ENCODE measurements at places on chromosomes 12 and 14.

- no peak for DNase-seq
Observed at GRCh38 chr12:103924761-103925641, 5.2 kb upstream of the HSP90B1 start.

GRCh38 chr14:23114669-23115038, 4.4 kb downstream of the CEBPE start:
- DNase-seq: no peak

DNA sequence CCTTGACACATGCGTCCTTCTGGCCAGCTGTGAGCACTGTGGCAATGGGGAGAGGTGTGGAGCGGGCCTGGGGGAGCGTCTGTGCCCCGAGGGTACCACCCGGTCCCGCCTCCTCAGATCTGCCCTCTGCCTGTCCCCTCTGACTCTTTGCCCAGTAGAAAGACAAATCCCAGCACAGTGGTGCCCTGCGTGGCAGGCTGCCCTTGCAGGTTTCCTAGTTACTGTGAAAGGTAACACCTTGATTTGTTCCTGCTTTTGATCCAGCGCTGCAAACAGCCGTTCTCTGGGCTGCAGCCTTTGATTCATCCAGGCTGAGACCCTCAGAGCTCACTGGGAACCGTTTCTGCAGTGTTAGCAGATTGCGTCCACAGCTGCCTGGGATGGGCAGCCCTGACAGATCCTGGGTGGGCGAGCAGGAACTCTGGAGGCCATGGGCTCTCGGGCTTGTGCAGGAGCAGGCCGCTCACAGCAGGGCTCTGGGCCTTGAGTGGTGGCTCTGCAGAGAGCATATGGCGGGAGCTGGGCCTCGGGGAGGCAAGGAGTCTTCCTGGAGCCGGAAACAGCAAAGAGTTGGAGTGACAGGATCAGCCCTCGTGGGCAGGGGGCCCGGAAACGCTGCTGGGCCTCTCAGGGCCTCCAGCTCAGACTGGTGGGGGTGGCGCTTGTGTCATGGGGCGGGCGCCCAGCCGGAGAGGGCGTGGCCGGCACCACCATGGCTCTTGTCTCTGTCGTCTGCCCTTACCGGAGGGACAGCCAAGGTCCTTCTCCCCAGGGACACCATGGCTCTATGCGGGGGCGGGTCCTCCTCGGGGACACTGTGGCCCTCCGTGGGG, 16.6 kb downstream of the FBRSL1 start:
- DNase-seq: peak; percentile 83

- no peak for DNase-seq
Observed at GRCh38 chr12:120999191-121000120, 16.8 kb downstream of the C12orf43 start.

DNA sequence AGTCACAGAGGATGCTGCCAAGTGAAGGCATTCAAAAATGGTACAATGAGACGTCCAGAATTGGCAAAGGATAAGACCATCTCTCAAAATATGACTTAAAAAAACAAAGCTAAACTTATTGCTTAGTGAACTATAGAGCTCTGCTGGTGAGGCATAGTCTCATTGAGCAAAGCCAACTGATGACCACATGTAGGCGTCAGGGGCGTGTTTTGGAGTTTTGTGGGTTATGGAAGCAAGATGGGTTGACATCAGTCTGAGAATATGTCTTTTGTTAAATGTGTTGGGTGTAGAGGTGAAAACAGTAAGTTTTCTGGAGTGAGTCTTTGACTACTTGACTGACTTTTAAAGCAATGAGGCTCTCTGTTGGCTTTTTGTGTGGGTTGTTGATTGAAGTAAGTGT, 47.2 kb downstream of the ATL1 start:
- no peak for DNase-seq

DNA sequence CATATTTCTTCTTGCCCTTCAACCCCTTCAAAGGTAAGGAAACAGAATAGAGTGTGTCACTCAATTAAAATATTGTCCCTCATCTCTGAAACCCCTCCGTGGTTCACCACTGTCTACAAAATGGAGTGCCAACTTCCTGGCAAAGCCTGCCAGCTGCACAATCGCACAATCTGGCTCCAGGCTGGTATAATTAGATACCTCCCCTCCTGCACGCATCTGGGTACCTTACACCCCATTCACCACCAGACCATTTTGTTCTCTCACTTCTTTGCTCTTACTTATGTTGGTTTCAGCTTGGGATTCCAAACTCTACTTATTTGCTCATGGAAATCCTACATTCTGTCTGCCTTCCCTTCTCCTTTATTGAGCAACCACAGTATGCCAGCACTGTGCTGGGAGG, 314.9 kb downstream of the NUAK1 start:
- no peak for DNase-seq

GRCh38 chr14:29271669-29272068, 505.1 kb downstream of the FOXG1 start:
- no peak for DNase-seq

DNA sequence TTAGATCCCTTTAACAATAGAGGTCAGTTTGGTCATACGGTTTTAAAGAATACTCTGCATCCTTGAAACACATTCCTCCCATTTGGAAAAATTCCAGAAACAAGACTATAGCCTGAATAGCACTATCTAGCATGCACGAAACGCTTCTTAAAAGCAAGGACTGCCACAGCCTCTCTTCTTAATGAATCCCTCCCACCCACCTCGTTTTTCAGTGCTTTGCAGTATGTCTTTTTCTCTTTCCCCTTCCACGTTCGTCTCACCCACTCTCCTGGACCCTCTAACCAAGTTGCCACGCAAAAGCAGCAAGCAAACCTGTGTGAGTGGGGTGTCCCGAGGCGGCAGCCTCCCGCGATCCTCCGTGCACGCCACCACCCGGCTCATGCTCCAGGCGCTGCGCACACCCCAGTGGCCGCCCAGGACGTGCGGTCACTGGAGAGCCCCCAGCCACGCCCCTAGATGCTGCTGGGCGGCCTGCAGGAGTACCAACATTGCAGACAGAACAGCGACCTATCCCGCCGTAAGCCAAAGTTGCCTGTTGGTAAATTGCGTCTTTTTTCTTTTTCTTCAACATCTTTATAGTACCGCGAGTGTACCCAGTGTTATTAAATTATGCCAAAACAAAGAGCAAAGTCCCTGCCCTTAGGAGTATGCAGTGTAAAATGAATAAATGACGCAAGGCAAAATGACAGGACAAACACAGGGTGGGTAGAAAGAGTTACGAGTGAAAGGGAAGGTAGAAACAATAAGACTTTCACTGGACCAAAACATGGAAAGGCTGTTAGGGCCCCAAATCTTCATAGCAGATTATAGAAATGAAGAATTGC, at the start of gene SLC38A4:
Gene SLC38A4, minus strand, starts transcription at position 407 of the 824 bp plus-strand sequence. CDS start 32,926 bp downstream, outside the sequence.
- DNase-seq: peak; percentile 54

GRCh38 chr14:67133595-67134441, 55.4 kb upstream of the GARIN2 start:
- no peak for DNase-seq

GRCh38 chr12:6538420-6539313, 4.3 kb downstream of the GAPDH start:
- peak; percentile 46 for DNase-seq

- no peak for DNase-seq
Observed at GRCh38 chr12:49515266-49515665, 23.6 kb upstream of the KCNH3 start.

DNA sequence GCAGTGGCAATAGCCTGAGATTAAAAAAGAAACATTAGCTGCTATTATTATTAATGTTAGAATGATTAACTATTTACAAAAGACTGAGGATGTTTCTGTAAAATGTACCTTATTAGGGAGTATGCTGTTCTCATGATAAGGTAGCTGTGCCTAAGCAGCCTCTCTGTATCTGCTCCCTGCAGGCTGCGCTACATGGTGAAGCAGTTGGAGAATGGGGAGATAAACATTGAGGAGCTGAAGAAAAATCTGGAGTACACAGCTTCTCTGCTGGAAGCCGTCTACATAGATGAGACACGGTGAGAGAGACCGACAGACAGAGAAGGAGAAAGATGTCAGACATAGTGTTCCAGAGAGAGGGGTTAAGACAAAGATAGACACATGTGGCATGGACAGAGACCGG, 17.4 kb downstream of the PDE1B start:
- DNase-seq: no peak

GRCh38 chr14:91317381-91318308, 73.1 kb upstream of the GPR68 start:
- DNase-seq: peak; percentile 61

- no peak for DNase-seq
Observed at GRCh38 chr14:87756661-87757060, 236.3 kb downstream of the GALC start.

DNA sequence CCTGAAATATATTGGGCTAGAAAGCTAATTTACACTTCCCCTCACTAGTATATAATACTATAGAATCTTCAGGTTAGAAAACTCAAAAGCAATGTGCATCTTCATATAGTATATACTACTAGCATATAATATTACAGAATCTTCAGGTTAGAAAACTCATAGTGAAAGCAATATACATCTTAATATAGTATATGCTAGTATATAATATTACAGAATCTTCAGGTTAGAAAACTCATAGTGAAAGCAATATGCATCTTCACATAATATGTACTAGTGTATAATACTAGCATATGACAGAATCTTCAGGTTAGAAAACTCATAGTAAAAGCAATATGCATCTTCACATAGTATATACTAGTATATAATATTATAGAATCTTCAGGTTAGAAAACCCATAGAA, 329.6 kb downstream of the ZFP36L1 start:
- no peak for DNase-seq

GRCh38 chr12:29676676-29677075, 107.1 kb downstream of the TMTC1 start:
- no peak for DNase-seq

DNA sequence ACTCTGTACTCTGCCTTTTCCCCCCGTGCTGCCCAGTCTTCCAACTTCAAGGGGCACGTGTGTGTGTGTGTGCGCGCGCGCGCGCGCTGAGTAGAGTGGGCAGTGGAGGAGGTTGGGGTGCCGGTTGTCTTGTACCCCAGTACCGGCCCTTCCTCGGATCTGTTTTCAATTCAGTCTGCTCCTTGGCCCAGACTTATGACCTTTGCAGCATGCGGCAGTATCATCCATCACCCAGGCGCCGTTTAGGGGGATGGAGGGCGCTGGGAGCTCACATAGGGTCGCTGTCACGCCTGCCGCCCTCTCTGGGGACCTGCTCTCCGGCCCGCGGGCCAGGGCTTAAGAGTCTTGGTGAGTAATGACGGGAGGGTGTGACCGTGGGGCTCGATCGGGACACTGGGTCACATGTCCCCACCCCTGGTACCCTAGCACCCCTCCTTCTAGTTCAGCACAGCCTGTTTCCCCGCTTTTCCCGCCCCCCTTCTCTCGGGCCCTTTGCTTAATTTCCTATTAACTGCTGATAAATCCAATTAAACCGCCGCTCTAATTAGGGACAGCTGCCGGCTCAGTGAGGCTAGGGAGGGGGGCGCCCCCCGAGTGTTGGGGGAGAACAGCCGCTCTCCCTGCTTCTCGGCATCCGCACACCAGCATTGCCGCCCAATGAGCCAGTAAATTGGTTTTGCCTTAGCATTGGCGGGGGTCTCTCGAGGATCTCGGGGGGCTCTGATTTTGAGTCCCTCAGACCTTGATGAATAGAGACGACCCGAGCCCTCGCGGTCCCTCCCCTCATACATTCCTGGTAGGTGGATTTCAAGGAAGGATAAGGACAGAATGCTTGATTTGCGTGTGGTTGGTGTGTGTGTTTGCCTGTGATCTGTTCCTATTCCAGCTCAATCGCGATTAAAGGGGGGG, 9.3 kb downstream of the STAC3 start:
- DNase-seq: peak; percentile 52

DNA sequence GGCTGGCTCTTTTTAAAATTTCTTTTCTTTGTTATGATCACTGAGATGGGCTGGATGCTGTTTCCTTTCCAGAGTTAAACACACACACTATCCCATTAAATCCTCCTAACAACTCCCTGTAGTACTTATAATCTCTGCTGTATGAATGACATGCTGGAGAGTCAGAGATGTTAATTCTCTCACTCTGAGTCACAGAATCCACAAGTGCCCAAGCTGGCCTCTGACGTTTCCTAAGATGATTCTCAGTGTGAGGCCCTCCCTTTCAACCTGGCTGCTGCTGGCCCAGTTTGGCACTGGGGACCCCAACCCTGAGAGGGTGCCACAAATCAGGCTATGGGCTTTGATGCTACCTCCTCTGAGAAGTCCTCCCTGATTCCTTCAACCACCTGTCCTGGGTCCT, 5.4 kb downstream of the NOS1 start:
- DNase-seq: no peak

GRCh38 chr12:56159482-56160192, 1.5 kb downstream of the MYL6 start:
- no peak for DNase-seq

- DNase-seq: no peak
Observed at GRCh38 chr12:126210026-126210425, 1144.8 kb downstream of the AACS start.

DNA sequence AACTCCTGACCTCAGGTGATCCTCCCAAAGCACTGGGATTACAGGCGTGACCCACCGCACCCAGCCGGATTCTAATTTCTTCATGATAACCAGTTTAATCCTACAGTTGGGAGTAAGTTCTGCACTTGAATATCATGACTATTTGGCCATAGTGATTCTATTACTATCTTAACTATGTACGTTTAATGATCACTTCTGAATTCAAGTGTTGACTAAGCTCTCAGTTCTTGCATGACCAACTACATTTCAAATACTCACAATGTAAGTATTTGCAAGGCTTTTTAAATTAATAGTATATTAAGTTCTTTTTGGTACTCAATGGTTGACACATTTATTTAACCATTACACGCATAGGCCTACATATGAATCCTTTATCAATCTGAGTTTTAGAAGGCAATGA, 17.4 kb upstream of the VPS33A start:
- no peak for DNase-seq

DNA sequence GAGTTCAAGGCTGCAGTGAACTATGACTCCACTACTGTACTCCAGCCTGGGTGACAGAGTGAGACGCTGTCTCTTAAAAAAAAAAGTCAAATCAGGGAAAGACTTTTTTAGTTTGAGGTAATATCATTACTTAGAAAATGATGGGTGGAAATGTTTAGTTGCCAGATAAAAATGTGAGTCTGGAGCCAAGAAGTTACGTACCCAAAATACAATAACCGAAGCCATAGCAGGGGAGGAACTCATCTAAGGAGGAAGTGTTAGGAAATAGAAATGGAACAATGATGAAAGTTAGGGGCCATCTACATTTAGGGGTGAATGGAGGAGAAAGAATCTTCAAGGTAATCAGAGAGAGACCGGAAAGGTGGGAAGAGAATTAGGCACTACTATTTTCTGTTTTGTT, 98.8 kb downstream of the DACT1 start:
- no peak for DNase-seq

Measured in right forelimb (tissue), 1 donor.